Hematopoietic multipotent progenitor cell treated with erythropoietin and hydrocortisone succinate and interleukin-3 and kit ligand, for 4 days (in vitro differentiated cells): ENCODE measurements at places on chromosomes 4 and X.

- DNase-seq, result no peak
Measured at GRCh38 chr4:111883557-111883999, 261.7 kb upstream of the FAM241A start.

DNA sequence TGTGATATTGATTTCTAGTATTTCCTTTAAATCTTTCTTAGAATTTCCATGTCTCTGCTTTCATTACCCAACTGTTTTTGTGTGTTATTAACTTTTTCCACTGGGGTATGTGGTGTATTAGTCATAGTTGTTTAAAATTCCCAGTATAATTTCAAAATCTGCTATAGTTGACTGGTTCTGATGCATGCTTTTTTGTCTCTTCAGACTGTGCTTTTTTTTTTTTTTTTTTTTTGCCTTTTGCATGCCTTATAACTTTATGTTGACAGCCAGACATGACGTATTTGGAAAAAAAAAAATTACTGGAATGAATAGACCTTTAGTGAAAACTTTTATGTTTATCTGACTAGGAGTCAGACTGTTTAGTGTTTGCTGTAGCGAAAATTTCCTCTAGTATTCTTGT, 580.4 kb downstream of the ANKRD50 start:
- no peak for DNase-seq

DNA sequence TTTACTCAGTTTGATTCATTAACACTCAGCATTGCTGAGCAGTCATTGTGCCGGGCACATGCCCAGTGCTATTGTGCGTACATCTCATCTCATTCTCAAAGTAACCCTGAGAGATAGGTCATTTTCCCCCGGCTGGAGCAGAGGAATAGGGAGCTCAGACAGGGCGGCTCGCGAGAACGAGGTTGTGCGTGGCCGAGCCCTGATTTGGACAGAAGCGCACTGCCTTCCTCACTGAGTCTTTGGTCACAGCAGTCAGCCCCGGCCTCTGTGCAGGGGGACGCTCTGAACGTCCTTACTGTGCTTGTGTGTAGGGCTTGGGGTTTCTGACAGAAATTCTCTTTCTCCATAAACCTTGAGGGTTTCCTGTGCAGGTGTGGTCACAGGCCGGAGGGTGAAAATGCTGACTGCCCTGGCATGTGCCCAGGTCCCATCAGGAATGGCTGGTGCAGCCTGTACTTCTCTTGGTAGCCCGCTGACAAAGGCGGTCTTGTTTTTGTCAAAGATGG, 39.5 kb downstream of the NOP14 start:
- DNase-seq, result no peak

GRCh38 chr4:25449688-25450087, 72.6 kb downstream of the ANAPC4 start:
- DNase-seq, result no peak

GRCh38 chr4:188455062-188455752, 316.0 kb downstream of the TRIML1 start:
- no peak for DNase-seq

GRCh38 chr4:42672359-42673081, 15.6 kb upstream of the ATP8A1 start:
- DNase-seq, result peak; percentile 15

GRCh38 chrX:151988706-151989299, 14.3 kb upstream of the GABRE start:
- no peak for DNase-seq

GRCh38 chrX:119686087-119686691, 6.8 kb downstream of the SEPTIN6 start:
- no peak for DNase-seq

- no peak for DNase-seq
Measured at GRCh38 chr4:30605616-30606190, 114.5 kb upstream of the PCDH7 start.

- DNase-seq, result no peak
Measured at GRCh38 chrX:153297376-153297775, 24.2 kb downstream of the PNMA6F start.
